ENCODE measurements at places on chromosomes 12 and 14.

DNA sequence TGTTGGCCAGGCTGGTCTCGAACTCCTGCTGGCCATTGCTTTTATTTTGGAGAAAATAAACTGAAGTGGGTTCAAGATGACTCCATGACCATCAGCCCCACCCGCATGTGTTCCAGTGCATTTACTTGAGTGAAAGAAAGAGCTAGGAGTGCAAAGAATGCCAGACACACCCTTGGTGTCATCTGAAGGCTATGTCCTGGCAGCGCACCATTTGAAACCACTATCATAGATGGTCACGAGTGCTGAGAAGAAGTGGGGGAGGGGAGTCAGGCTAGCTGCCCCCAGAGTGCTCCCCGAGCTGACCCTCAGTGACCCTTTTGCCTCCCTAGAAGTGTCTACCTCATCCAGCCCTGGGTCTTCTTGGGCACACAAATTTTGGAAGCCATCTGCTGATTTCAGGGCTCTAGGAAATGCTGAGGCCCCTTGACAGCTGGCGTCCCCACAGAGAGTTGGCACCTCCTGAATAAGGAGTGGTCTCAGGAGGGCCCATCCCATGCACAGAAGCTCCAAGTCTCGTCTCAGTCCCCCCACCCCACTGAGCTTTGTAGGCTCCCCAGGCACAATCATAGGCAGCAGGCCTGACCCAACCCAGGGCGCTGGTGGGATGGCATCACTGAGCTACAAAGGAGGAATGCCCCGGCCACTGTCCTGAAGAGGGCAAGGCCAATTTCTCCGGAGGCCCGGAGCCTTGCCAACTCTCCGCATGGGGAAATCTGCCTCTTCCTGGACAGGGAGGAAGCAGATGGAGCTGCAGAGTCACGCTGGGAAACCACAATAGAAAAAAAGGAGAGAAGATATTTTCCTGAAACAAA is 28.0 kb downstream of the PXN start:
- no peak for DNase-seq

DNA sequence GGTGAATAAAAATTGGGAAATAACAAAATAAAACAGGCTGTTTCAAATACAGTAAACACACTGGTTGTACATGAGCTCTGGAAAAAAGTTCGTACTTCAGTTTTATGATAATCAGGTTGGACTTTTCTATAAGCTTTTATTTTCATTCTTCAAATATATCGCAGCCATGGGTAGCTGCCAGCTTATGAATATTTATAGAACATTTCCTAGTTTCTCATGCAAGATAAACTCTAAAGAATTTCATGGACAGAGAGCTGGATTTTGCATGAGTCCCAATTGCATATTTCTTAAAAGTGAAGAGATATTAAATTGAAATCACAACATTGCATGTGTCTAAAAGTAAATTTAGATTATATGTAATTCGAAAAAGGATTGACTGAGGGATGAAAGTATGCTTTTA is 827.6 kb downstream of the SLC6A15 start:
- DNase-seq, result no peak

- no peak for DNase-seq
Measured at GRCh38 chr14:76662580-76662979, 98.7 kb upstream of the VASH1 start.

DNA sequence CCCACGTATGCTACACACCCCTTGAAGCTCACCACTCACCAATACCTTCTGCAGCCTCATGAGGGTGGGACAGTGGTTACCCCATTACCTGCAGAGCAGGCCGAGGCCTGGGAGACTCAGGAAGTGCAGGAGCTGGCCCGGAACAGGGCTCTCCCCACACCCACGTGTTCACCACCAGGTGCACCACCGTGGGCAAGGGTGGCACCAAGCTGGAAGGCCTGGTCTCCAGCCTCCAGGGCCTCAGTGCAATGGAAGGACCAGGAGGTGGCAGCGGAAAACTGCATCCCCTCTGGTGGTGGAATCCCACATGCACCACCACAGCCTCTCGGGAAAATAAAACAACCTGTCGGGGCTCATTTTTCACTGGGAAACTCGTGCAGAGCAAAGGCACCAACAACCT is 36.4 kb downstream of the ITPK1 start:
- no peak for DNase-seq

GRCh38 chr12:6250343-6250742 is 50.1 kb downstream of the CD9 start:
- DNase-seq, result no peak

DNA sequence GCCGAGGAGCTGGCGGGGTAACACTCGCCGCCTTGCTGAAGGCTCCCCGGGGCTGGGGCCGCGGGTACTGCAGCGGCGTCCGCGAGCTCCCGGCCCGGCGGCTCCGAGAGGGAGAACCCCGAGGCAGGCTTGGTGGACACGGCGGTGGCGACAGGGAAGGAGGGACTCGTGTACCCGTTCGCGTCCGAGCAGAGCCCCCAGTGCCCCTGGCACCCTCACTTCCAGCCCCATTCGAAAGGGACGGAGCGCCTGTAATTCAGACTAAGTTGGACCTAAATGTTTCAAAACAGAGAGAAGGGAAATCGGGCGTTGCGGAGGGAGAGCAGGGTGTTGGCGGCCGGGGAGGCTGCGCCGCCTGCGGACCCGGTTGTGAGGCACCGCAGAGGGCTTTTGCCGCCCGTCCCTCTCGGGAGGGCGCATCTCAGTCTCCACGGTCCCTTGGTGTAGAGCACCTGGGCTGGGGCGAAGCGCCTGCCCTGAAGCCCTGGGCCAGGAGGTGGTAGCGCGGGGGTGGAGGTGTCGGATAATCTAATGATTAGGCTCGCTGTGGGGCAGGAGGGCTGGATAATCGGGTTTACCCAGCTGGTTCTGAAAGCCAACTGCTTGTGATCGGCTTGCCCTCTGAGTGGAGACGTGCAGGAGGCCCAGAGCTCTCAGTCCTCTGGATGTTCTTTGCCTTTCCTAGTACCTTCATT is 771 bp downstream of the DAAM1 start:
- peak; percentile 39 for DNase-seq

- no peak for DNase-seq
Measured at GRCh38 chr14:104306450-104307040, 168.2 kb downstream of the KIF26A start.

DNA sequence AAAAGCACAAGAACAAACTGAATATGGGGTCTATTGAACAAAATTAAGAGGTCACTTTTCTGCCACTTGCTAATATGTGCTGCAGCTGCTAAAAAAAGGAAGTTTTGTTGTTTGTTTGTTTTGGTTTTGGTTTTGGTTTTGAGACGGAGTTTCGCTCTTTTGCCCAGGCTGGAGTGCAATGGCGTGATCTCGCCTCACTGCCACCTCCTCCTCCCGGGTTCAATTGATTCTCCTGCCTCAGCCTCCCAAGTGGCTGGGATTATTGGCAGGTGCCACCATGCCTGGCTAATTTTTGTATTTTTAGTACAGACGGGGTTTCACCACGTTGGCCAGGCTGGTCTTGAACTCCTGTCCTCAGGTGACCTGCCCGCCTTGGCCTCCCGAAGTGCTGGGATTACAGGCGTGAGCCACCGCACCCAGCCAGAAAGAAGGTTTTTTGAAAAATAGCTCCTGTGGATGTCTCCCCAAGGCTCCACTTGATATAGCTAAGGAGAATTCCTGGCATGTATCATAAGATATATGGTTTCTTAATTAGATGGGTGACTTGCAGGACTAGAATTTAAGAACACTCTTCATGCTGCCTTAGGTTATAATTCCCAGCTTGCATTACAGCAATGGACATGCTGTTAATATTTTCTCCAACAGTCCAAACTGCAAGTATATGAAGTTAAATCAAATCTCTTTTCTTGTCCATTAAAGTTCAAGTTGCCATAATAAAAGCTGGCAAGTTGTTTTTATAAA is 237.6 kb upstream of the AMIGO2 start:
- no peak for DNase-seq

- DNase-seq, result no peak
Measured at GRCh38 chr12:119406308-119406707, 71.8 kb downstream of the CCDC60 start.

GRCh38 chr14:91062600-91062999 is 2.2 kb upstream of the RPS6KA5 start:
- no peak for DNase-seq

GRCh38 chr12:64681200-64682052 is 71.1 kb downstream of the RASSF3 start:
- no peak for DNase-seq

GRCh38 chr14:53354336-53354735 is 201.2 kb upstream of the DDHD1 start:
- no peak for DNase-seq

- no peak for DNase-seq
Measured at GRCh38 chr12:21699851-21700250, 42.2 kb upstream of the LDHB start.

GRCh38 chr12:65229441-65229840 is 49.0 kb upstream of the MSRB3 start:
- DNase-seq, result peak; percentile 11

DNA sequence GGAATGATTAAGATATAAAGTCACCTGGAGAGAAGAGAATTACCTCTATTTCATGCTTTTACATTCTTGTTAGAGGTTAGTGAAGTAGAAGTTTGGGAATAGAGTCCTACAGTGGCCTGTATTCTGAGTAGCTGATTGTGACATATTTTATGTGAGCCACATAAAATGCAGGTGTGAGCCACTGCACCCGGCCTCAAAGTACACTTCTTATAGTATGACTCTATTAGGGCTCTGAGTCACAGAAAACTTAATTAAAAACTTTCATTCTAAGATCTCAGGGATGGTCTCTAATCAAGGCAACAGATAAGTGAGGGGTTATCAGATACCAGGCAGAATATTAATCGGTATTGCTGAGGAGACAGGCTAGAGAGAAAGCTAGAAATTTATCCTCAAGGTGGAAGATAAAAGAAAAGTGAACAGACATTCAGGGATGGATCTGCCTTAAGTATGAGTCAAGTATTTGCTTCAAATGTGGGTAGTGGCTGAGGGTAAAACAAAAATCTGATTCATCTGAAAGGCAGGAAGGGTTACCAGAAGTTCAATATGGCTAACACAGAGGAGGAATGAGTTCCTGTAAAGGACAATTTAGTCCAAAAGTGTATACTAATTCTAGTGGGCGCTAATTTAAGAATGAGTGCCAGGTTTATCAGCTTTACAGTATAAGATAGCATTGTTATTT is 5.5 kb upstream of the G2E3 start:
- DNase-seq, result peak; percentile 63

- no peak for DNase-seq
Measured at GRCh38 chr12:121718653-121719239, 6.2 kb downstream of the TMEM120B start.

- DNase-seq, result no peak
Measured at GRCh38 chr14:59044707-59045106, 143.8 kb upstream of the DAAM1 start.

- DNase-seq, result no peak
Measured at GRCh38 chr12:92076101-92076500, 69.5 kb downstream of the BTG1 start.

GRCh38 chr12:70487440-70487839 is 121.3 kb downstream of the KCNMB4 start:
- DNase-seq, result no peak

DNA sequence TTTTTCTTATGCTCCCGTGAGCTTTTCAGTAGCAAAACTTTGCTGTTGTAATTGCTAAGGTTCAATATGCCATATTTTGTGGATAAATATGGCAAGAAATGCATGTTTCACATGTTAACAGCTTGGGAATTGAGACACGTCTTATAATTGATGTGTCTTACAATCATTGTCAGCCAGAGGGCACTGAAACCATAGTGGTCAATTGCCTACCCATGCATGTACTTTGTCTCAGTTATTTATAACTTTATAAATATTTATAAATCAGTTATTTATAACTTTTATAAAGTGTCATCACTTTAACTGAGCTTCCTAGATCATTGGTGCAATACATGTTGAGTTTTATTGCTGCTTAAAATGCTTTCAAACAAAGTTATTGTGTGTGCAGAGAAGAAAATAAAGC is 82.0 kb downstream of the CATSPERB start:
- peak; percentile 21 for DNase-seq

- DNase-seq, result peak; percentile 6
Measured at GRCh38 chr12:80837342-80837978, 100.3 kb downstream of the LIN7A start.

DNA sequence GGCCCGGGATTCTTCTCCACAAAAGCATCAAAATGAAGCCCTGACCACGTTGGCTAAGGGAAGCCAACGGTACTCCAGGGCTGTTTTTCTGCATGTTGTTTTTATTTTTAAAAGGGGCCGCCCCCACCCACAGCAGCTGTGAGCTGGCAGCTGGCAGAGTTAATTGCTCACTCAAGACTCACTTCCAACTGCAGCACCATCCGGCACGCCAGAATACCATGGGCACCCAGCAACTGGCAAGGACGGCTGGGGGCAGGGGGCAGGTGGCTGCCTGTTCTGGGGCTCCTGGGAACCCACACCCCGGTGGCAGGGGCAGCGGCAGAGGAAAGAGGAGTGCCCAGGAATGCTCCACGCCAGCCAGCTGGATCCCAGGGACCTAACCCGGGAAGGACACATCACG is 44.3 kb downstream of the NCOR2 start:
- no peak for DNase-seq

- DNase-seq, result no peak
Measured at GRCh38 chr14:37587881-37588666, 7.0 kb downstream of the FOXA1 start.

GRCh38 chr14:102593061-102593824 is 794 bp downstream of the RCOR1 start:
- DNase-seq, result no peak

DNA sequence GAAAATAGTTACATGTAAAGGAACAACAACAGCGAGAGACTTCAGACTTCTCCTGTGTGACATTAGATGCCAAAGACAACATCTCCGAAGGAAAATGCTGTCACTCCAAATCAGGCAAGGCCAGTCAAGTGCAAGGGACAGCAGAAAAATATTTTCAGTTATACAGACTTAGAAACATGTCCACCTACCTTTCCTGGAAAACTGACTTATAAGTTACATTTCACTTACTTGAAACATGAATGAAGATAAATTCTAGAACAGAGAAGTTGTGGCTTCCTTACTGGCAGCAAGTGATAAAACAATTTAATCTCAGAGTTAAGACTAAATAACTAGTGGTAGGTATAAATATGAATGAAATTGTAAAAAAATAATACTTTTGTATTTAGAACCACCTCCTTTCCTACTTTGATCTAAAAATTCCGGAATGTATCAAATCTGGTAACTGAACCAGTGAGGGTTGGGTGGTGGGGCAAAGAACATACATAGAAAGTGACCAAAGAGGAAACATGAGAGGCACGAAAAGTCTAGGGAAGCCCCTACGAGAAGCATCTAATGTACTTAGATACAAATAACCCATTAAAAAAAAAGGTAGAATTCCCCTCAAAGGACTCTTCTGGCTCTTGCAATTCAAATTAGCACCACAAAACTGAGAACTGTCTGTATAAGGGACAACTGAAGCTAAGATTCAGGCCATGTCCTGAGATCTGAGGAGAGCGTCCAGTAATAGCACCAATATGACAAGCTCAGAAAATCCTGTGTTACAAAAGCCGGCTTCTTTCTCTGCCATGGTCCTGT is 21.2 kb downstream of the MTHFD1 start:
- no peak for DNase-seq

GRCh38 chr14:50985124-50985858 is 41.0 kb upstream of the PYGL start:
- DNase-seq, result no peak

DNA sequence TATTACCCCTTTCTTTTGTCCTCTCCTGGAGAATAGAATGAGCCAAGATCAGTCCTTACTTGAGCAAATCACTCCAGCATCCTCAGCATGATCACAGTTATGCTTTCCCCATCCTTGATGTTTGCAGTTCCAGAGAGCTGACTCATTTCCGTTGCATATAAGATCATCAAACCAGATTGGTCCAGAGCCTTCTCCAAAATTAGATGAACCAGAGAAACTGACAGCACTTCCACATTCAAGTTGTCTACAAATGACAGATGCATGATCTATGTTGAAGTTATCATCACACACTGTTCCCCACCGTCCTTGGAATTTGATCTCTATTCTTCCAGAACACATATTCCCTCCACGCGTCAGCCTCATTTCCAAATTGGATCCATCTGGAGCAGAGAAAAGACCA is 4.8 kb downstream of the CD163 start:
- DNase-seq, result peak; percentile 26
